SW 1271 (cell line): ENCODE measurements at places on chromosomes 6 and 20.

DNA sequence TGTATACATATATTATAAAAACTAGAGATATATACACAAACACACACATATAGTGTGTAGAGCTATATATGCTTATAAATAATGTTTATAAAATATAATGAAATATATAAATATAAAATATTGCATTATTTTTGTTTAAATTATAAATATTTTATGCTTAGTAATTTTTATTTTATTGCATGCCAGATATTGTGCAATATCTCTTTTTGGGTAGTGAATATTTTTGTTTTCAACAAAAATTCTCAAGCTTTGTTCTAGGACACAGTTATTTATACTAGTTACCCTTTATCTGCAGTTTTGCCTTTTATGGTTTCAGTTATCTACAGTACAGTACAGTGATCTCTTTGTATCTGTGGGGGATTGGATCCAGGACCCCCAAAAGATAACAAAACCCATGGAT, 52.2 kb downstream of the PFDN4 start:
- DNase-seq, result no peak

DNA sequence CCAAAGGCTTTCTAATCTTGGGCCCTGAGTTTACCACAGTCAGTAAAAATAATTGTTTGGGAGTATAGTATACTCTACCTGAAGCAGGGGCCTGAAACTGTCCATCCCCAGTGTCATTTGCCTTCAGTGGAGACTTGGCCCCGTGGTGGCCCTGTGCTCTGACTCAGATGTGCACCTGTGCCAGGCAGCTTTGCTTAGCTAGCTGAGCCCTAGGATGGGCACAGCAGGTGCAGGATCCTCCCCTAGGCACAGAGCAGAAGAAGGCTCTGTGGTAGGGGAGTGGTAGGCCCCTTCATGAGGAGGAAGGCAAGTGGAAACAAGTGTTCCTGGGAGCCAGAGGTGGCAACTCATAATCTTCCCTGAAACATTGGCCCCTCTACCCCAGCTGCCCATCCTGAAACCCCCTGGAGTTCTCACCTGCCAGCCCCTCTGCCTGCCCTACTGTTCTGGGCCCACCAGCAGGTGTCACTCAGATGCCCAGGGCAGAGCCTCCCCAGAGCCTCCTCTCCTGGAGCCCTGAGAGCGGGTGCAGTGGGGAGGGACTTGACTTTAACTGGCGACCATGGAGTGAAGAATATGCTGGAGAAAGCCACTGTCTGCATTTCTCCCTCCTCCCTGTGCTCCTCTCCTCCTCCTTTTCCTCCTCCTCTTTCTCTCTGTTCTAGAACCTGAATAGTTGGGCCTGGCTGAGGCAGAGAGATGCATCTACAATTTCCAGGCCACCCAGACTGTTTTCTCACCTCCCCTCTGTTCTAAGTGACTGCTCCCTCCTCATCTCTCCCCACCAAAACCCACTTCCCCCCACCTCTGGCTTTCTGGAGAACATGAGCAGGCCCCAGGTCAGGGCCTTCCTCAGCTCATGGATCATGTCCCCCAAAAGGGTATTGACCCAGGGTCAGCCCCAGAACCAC, 2.9 kb downstream of the CPNE5 start:
- DNase-seq, result no peak

DNA sequence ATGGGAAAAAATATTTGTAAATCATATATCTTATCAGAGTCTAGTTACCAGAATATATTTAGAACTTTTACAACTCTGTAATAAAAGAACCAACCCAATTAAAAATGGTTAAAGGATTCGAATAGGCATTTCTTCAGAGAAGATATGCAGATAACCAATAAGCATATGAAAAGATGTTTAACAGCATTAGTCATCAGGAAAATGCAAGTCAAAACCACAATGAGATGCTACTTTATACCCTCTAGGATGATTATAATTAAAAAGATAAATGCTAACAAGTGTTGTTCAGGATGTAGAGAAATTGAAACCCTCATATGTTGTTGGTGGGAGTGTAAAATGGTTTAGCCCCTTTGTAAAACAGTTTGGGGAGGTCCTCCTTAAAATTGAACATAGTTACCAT, 94.1 kb downstream of the LRRC1 start:
- DNase-seq, result no peak

GRCh38 chr20:49483018-49483695, 689 bp upstream of the KCNB1 start:
- DNase-seq, result no peak

GRCh38 chr20:43983359-43983758, 68.7 kb downstream of the TOX2 start:
- no peak for DNase-seq

DNA sequence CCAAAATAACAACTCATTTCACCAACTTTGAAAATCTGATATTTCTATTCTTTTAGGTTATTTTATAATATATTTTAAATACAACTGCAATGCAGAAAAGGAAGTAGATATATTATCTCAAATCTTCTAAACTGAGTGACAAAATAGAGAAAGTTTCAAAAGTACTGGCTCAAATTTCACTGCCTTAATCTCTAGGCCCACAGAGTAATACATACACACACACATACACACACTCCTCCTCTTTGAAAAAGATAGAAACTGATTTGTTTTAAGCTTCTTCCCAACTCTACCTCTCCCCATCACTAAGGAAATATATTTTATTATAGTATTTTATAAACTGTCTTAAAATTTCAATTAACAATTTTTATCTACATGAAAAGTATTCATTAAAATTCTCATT, 36.2 kb downstream of the ARHGAP18 start:
- DNase-seq, result no peak

GRCh38 chr6:25601800-25602673, 50.0 kb upstream of the SCGN start:
- peak; percentile 66 for DNase-seq

- DNase-seq, result no peak
These were observed 71.9 kb upstream of the TOP1 start for GRCh38 chr20:40956542-40957264.

- DNase-seq, result no peak
These were observed 584.2 kb downstream of the BCKDHB start for GRCh38 chr6:80690551-80691131.

DNA sequence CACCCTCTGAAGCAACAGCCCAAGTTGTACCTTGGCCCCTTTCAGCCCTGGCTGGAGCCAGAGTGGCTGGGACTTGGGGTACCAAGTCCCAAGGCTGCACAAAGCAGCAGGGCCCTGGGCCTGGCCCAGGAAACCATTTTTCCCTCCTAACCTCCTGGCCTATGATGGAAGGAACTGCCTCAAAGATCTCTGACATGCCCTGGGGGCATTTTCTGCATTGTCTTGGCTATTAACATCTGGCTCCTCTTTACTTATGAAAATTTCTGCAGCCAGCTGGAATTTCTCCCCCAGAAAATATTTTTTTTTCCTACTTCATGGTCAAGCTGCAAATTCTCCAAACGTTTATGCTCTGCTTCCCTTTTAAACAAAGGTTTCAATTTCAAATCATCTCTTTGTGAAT, 269.4 kb upstream of the CDYL start:
- DNase-seq, result no peak

- DNase-seq, result no peak
These were observed 16.8 kb downstream of the CD83 start for GRCh38 chr6:14134211-14134910.

DNA sequence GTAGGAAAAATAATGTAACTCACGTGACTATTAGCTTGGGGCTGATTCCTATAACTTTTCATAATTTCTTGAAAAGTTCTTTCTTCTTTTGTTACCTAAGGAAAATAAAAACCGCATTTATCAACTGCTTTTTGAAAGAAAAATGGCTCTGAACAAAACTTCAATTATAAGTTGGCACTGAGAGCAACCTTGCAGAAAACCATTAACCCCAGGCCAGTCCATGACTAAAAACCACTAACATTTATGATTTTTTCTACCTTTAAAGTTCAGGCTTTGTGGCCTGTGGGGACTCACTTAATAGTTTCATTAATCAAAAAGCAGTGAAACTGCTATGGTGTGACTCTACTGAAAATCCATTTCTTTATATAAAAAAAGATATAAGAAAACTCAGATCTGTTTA, 69.1 kb upstream of the SAMHD1 start:
- no peak for DNase-seq

GRCh38 chr6:79895382-79896074, 51.8 kb downstream of the ELOVL4 start:
- no peak for DNase-seq

DNA sequence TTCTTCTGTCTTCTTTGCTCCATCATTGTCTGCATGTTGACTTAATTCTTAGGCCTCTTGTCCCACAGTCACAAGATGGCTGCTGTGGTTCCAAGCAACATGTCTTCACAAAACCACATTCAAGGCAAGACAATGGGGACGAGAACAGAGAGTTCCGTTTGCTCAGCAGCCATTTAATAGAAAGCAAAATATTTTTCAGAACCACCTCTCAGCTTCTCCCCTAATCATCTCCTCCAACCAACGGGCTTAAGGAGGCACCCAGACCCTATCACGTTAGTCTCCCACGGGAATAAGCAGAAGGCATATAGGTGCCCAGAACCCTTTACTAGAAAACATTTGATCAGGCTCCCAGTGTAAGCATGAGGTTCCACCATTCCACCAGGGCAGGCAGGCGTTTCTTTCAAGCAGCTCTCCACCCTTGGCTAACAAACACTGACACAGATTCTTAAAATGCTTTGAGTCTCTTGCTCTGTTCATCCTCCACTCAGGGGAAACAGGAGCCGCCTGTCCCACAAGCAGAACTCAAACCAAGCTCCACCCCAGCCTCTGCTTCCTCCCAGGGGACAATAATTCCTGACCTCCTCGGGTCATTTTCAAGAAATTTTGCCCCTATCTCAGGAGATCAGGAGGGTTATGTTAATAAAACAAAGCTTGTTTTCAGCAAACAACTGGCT, 19.0 kb downstream of the BMP7 start:
- DNase-seq, result no peak

GRCh38 chr6:42340511-42340910, 111.2 kb downstream of the TRERF1 start:
- no peak for DNase-seq

DNA sequence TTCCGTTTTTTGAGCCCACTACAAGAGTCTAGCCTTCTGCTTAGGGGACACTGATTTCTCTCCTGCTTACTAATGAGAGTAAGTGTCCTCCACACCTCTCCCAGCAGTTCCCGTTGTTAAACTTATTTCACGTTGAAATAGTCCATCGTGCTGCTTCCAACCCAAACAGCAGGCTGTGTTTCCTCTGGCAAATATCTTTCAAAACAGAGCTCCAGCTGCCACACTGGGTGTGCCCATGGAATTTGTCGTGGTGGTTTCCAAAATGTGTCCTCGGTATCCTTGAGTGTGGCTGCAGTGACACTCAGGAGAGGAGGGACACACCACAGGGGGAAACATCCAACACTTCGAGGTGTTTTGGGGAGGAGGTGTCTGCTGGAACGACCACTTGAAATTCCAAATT, 176.5 kb upstream of the RALGAPA2 start:
- no peak for DNase-seq

GRCh38 chr6:82917346-82918064, 148.1 kb downstream of the UBE3D start:
- no peak for DNase-seq

DNA sequence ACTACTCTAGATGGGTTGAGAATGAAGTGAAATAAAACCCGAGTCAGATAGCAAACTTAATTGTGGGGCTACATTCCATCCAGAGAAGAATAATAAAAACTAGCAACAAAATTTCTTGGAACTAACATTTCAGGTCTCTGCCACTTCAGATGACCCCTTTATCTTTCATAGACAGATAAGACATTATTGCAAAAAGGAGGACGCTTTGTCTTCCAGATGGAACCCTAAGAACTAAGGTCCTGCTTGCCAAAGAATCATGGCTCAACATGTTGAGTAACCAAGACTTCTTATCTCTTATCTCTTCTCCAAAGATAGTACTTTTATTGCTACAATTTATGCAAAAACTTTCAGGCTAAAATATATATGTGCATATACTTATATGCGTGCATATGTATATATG, 221.1 kb upstream of the PREP start:
- DNase-seq, result no peak

- DNase-seq, result no peak
These were observed 420.5 kb upstream of the SOX4 start for GRCh38 chr6:21173031-21173430.

DNA sequence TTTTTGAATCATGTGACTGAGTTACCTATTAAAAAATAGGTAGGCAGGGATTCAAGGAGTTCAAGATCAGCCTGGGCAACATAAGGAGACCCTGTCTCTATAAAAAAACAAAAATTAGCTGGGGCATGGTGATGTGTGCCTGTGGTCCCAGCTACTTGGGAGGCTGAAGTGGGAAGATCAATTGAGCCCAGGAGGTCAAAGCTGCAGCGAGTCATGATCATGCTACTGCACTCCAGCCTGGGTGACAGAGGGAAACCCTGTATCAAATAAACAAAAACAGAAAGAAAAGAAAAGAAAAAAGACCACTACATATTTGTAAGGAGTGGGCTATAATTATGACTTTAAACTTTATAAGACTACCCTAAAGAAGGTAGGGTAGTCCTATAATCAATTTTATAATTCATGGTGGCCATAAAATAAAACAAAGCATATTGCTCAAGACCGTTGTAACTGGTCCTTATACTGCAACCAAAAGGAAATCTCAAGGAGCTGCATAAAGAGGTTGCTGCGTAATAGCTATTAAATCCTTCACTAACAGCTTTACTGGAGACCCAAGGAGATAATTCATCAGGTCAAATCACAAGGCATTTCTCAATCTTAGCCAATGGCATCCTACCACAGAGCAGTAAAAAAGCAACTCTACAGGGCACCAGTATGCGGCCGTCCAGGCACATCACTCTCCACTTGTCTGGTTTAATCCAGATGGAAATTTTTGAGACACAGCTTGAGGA, 13.5 kb downstream of the PIGU start:
- no peak for DNase-seq

- DNase-seq, result no peak
These were observed 20.1 kb downstream of the JAG1 start for GRCh38 chr20:10653599-10654249.

DNA sequence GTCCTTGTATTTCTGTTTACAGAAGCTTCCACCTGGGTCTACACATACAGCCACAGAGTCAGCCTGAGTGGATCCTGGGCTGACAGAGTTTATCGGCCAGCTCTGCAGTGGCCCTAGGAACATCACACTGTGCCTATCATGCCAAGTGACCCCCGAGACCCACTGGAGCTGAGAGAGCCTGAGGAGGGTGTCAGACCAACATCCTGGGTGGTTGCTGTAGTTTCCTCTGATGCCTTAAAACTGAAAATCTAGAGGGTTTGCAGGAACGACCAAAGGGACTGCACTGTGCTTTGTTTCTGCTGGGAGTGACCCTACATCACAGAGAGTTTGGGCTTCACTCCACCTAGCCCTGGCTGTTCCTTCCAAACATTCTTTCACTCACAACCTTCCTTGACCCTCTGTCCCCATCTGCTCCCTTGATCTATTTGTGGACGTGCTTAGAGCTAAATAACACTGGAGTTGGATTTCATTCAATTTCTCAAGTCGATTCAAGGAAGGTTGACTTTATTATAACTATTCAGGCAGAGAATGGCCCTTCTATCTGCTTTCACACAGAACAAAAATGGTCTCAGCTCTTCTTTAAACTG, 18.1 kb downstream of the MYLK4 start:
- no peak for DNase-seq

GRCh38 chr6:91634791-91635190, 1047.9 kb upstream of the MAP3K7 start:
- no peak for DNase-seq

- peak; percentile 63 for DNase-seq
These were observed 44.9 kb upstream of the ID1 start for GRCh38 chr20:31560094-31560745.
